Kidney tubule cell (primary cell): ENCODE measurements at places on chromosomes 3 and 15.

DNA sequence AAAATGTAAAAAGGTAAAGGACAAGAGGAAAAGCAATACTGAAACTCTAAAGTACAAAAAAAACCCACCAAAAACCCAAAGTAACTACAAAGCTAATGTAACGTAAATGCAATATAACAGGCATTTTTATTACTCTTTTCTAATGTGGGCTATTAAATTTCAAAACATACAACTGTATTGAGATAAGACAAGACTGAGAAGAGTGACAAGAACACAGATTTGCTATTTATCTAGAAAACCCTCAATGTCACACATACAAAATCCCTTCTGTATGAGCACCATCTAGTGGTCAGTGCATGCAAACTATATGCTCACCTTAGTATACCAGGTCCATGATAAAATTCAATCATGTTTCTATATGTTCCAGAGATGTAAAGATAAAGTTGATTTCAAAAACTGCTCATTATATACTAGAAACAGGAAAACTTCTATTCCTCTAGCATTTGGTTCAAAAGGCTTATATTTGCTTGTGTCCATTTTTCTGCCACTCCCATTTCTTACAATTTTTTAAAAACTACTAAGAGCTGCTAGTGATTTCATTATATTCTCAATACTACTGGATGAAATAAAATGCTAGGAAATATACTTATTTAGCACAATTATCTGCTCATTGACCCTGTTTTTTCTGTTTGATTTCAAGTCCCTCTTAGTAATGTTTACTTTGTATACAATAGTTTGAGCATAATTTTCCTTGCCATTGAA, 111.4 kb downstream of the DLG1 start:
- peak; percentile 52 for DNase-seq

DNA sequence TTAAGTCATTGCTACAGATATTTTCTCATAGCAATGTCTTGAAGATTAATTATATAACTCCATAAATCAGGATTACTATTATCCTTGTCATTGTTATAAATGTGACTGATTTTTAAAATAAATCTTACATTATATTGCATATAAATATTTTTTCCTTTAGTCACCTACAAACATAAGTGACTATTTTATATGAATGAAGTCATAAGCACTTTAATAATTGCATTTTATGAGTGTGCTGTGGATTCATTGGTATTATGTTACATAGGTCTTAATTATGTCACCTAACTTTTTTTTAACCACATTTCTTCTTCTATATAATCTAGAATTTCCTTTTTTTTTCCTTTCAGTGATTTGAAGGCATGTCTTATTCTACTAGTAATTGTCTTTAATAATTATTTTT, 1191.2 kb downstream of the NSUN3 start:
- DNase-seq, result no peak

DNA sequence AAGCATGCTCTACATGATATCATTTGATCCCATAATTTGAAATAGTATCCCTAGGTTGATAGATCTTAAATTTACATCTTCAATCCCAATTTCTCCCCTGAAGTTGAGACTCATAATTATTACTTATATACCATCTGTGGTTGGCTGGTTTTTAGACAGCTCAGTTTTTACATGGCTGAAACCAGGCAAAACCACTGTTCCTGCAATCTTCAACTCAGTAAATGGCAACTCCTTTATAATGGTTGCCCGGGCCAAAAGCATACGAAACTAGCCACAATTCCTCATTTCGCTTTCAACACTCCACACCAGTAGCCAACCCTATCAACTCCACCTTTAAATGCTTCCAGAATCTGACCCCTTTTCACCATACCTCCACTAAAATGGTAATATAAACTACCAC, 118.5 kb downstream of the TGFBR2 start:
- DNase-seq, result no peak

- no peak for DNase-seq
Measured at GRCh38 chr15:78937132-78937739, 7.6 kb downstream of the CTSH start.

- no peak for DNase-seq
Measured at GRCh38 chr3:129567176-129567705, 24.3 kb downstream of the H1-8 start.

GRCh38 chr3:187952849-187953248, 201.1 kb upstream of the LPP start:
- DNase-seq, result peak; percentile 43

DNA sequence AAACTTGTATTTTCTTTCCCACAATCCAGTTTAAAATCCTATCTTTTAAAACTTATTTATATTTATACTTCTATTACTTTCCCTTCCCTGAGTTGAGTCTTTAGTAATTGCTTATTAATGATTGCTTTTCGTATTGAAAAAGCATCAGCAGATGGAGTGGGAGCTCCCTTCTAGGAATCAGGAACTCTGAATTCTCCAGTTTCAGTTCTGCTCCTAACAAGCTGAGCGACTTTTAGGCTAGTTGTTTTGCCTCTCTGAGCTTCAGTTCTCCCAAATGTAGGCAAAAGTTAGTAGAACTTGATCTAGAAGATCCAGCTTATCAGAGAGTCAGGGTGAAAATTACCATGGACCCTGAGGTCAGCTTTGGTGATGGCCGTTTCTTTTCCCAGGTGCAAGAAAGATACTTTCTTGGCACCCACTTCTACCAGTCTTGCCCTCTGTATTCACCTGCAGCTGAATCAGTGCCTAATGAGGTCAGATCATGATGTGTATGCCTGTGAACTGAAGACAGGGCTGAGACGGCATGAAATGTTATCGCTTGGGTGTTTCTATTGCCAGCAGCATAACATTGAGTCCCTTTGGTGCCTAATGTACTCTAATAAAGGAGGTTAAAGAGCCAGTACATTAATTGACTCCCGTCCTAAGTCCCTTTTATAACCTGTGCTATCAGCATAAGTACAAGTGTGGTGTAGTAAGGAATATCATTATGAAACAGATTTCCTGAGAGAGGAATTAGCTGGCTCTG, 194.5 kb upstream of the TBC1D5 start:
- no peak for DNase-seq

DNA sequence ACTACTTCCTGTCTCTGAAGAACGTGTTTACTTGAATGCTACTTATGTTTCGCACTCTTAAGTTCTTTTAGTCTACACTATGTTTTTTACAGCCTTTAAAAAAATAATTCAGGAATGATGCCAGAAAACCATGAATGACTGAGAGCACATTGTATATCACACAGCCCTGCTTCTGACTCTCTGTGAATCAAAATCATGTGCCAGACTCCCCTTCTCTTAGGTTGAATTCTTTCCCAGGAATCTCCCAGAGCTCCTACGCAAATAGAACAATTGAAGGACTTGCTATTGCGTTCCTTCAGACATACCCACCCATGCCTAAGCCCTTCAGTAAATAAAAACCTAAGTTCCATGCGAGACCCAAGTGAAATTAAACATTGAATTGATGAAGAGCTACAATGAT, 782.0 kb upstream of the ALCAM start:
- DNase-seq, result no peak

DNA sequence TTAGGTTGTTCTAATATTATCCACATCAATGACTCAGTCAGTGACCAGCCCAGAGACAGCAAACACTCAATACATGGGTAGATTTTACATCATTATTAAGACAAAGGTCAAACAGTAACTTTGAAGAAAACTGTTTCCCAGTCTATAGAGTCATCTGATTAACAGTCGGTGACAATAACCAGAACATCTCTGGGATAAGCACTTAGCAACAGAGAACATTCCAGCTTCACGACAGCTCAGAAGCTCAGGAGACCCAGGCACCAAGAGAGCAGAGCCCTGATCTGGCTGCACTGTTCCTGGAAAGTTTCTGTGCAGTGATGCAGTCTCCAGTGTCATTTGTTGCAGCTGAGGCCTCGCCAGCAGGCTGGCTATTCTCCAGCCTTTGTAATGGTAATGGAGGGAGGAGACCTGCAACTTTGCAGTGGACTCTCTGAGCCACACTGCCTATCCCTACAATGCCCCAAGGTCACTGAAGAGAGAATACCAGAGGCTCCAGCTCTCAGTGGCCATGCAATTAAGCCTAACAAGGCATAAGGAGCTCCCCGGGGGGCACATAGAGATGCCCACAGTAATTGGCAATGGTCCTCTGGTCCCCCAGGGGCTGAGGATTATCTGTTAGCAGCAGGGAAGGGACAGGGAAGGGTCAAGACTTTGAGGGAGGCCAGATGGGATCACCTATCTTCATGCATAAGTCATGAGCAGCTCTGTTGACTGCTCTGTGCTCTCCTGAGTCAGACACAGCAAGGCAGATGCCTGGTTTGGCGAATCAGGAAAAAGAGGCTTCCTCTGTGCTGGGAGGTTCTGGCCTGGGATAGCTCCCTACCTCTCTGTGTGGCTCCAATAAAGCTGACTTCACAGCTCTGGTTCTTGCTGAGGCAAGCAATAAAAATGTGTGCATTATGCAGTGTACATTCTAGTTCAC, 163.6 kb downstream of the CTNNB1 start:
- DNase-seq, result peak; percentile 52

DNA sequence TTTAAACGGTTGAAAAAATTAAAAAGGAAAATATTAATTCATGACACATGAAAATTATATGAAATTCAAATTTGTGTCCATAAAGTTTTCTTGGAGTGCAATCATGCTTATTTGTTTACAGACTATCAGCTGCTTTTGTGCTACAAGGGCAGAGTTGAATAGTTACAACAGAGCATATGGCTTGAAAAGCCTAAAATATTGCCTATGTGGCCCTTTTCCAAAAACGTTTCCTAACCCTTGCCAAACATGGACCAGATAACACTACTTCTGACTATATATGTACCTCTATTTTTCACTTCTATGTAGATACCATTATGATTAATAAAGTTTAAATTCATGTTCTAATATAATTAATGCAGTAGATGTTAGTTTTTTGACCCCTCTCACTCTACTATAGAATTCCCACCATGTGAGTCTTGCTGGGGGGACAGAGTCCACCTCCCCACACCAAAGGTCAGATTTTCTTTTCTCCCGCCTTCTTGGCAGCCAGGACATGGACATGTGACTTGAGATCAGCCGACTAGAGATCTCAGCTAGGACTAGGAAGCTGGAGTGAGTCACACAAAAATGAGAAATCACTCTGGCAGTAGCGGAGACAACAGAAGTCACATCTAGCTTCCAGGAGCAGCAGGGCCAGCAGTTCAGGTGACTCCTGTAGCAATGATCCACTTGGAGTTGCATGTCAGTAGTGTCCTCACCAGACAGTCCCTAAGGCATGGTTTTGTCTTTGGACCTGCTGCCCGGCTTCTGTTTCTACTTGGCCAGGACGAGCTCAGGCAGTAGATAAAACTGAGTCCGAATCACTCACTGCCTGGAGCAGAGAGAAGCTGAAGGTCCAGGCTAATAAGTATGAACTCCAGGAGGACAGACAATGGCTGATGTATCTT, 22.4 kb downstream of the CIAO2A start:
- peak; percentile 88 for DNase-seq

- DNase-seq, result no peak
Measured at GRCh38 chr3:44969154-44969827, 6.7 kb downstream of the ZDHHC3 start.

DNA sequence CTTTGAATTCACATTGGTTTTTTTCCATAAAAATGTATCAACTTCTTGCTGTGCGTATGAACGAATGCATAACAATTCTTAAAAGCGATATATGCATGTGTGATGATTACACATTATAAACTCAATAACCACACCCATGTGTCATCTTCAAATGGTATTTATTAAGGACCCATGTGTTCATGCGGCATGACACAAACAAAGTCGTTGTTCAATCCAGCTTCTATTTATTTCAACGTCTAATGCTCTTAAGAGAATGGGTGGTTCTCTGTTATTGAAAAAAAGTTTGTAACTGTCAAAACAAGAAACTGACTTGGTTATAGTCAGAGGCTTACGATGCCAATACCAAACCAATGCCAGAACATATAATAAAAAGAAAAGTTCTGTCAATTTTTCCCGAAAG, 195.9 kb downstream of the FOXP1 start:
- DNase-seq, result no peak

GRCh38 chr15:74403991-74404563, 29.7 kb downstream of the SEMA7A start:
- DNase-seq, result no peak

DNA sequence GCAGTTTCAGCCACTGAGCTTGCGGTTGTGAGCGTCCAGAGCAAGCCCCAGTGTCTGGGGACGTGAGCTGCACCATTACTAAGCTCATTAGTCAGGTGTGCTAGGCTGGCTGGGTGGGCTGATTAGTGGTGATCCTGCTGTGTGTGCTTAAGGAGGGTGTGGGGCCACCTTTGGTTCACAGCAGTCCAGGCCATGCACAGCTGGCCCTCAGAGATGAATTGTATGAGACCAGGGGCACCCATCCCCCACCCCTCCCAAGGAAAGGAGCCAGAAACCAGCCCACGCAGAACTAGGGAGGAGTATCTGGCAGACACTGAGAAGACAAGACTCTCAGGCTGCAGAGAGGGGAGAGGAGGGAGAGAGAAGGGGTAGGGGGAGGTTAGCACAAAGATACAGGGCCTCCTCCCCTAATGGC, 3.8 kb downstream of the TYRO3 start:
- DNase-seq, result no peak
